ENCODE measurements at places on chromosomes 4 and X.

DNA sequence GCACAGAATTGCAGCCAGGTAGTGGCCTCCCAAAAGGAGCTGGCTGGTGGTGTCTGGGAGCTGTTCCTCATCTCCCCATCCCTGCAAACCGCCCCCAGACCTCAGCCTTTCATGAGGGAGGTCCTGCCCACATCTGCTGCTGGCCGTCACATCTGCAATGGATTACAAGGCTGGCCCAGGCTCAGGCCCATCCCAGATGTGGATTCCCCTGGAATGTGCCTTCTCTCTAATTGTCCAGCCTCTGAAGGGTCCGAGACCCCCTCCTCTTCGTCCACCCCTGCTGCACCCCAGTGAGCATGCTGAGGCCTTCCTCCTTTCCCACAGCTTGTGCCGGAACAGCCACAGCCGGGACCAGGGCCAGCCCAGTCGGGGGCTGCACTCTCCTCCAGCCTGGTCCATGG, 115.0 kb upstream of the NALF2 start:
- no peak for DNase-seq

DNA sequence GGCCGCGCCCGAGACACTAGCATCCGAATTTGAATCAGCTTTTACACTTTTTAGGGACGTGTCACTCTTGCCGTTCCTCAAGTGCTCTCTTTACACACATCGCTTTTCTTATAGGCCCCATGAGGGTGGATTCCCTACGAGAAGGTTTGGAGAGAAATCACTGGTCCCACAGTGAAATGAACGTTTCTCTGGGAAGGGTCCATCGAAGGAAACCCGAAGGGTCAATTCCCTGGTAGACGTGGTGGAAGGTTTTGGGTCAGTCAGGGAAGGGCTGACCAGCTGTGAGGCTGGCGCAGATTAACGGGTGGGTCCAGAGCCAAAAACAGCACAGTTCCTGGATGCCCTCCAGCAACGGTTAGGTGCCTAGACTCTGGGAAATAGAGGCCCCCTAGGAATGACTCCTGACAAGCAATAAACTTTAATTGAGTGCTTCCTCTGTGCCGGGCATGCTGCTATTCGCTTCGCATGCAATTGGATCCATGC, 35.9 kb downstream of the ETDC start:
- no peak for DNase-seq

GRCh38 chrX:109710181-109710580, 22.9 kb downstream of the ACSL4 start:
- no peak for DNase-seq

DNA sequence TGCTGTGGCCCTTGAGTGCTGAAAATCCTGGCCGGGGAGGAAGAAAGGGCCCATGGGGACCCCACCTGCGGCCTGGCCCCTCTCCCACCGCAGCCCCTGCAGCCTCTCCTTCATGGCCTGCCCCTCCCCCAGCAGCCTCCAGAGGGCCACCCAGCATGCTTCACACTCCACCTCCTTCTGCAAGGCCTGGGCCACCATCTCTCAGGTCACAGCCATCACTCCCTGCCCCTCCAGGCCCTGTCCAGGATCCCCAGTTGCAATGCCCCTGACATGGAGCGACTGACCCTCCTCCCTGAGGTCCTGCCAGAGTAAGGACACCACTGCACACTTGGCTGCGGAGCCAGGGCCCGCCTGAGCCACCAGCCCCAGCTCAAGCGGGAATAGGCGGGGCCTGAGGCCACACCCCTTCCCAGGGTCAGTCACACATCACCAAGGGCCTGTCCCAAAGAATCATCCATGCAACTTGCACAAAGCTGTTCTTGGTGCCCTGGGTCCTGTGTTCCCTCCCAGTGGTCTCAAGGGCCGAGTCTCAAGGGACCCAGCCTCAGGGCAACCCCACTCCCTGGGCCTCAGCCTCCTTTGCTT, 32.9 kb downstream of the CCNQ start:
- DNase-seq: no peak

DNA sequence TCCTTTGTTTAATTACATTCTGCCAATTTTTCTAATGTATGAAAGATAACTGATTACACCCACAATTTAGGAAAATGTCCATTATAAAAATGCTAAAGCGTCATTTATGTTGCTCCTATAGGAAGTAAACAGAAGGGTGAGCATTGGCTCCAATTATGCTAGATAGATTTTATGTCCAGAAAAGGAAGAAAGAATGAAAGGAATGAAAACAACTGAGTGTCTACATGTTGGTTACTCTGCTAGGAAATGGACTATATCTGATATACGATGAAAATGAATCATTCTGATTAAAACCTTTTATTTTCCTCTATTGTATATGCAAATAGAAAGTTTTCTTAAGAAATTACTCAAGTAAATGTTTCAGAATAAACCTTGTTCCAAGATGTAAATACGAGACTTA, 1.6 kb downstream of the ENAM start:
- no peak for DNase-seq

DNA sequence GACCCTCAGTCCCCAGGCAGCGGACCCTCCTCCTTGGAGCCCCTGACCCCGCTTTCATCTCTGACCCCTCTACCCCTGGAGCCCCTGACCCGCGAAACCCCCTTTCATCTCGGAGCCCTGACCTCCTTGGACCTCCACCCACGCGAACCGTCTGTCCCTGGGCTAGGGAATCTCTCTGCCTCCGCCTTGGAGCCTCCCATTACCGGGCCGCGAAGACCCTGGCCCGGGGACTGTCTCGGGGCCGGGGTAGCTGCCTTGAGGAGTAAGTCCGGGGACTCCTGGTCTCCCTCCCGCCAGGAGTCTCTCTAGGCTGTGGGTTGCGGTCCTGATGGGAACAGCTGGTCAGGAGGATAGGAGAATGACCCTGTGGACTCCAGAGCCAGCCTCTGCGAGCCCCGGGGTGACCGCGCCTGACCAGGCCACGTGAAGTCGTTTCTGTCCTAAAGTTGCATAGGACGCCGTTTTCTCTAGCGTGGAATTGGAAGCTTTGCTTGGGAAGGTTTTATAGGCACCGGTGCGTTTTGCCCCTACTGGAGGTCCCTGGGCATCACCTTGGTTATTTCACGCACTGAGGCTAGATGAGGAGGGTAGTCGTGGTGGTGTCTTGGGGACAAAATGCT, 824 bp downstream of the TBC1D14 start:
- DNase-seq: no peak

DNA sequence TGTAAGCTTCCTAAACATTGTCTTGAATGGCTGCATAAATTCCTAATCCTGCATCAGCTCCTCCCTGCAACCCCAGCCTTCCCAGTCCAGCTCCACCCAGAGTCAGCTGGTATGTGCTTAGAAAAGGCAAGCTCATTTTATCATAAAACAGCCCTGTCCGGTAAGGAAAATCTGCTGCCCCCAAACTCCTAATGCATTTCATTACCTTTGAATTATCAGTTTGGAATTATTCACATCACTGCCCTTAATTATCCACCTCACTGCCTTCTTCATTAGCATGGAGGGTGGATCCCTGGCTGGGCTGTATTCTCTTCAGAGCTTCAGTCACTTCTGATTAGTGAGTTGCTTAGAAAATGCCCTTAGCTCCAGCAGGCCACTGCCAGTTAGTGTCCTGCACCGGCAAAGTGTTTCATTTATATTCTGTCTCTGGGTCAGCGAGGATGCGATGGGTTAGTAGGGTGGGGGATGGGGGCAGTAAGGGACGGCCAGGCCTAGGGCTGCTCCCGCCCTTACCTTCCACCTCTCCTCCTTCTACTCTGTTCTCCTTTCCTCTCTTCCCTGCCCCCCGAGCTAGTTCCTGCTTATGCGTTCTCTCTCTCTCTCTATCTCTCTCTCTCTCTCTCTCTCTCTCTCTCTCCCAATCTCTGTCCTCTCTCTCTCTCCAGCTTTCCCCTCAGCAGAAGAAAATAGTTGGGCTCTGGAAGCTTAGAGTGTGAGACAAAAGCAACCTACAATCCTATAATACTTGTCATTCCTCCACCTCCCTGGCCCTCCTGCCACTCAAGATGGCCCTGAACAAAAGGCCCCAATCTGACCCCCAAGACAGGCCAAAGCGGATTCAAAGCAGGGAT, 174.8 kb upstream of the KLF3 start:
- DNase-seq: no peak

GRCh38 chrX:142503967-142504643, 299.0 kb upstream of the MAGEC2 start:
- DNase-seq: no peak

DNA sequence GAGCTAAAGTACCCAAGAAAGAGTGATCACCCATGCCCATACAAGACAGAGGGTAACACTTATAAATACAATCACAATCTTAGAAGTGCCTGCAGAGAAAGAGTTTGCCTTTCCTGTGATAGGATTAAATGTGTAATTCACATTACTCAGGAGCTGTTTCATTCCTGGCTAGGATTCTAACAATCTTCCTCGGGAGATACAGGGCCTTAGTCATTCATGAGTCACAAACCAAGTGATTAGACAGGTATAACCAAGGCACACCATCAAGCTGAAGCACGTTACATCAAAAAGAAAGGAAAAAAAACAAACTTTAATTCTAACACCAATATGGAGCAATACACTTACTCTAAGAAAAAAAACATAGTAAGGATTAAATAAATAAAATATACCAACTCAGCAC, 14.9 kb downstream of the ABCG2 start:
- DNase-seq: no peak

- DNase-seq: no peak
Measured at GRCh38 chrX:30635630-30636029, 17.6 kb upstream of the GK start.

- DNase-seq: no peak
Measured at GRCh38 chr4:186225848-186226247, 1.5 kb upstream of the KLKB1 start.

DNA sequence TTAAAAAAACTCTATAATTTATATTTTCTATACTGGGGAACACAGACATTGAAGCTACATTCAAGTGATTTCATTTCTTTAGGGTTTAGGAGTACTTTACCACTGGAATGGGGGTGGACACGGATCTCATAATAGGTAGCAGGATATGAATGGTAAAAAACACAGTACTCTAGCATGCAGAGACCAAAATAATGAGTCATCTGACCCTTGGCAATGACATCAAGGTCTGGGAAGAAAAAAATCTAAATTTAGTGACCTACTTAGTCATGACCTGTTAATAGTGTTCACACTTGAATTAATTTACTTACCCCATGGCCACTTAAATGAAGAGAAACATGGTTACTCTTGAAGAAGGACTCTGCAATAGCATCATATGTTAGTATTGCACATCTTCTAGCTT, 187.9 kb downstream of the EPHA5 start:
- no peak for DNase-seq

GRCh38 chrX:7314425-7314824, 166.5 kb upstream of the PUDP start:
- DNase-seq: no peak

- no peak for DNase-seq
Measured at GRCh38 chrX:139532834-139533233, 2.3 kb downstream of the F9 start.

DNA sequence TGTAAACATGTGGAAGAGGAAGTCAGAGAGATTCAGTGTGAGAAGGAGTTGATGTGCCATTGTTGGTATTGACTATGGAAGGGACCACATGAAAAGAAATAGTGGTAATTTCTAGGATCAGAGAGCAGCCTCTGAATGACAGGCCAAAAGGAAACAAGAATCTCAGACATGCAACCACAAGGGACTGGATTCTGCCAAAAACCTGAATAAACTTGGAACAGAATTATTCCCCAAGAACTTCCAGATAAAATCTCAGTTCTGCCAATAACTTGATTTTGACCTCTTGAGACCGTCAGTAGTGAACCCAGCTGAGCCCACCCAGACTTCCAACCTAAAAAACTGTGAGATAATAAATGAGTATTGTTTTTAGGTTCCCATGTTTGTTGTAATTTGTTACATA, 653.6 kb upstream of the NR3C2 start:
- no peak for DNase-seq

DNA sequence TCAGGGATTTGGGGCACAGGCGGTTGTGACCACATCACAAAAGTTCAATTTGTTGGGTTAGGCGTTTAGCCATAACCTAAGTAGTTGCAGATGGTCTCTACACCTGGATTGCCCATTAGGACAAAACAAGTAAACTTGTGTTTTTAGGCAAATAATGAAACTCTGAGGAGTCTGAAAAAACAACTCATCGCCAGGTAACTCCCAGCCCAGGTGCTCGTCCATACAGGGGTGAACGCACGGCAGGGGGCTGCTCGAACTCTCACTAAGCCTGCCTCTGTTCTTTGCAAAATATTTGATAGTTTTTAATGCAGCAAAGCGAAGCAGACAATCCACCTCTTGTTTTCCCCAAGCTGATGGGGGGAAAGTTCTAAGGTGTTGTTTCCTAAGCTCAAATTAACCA, 559 bp upstream of the RHOH start:
- no peak for DNase-seq

- DNase-seq: no peak
Measured at GRCh38 chr4:83276299-83277040, 8.1 kb downstream of the COQ2 start.

DNA sequence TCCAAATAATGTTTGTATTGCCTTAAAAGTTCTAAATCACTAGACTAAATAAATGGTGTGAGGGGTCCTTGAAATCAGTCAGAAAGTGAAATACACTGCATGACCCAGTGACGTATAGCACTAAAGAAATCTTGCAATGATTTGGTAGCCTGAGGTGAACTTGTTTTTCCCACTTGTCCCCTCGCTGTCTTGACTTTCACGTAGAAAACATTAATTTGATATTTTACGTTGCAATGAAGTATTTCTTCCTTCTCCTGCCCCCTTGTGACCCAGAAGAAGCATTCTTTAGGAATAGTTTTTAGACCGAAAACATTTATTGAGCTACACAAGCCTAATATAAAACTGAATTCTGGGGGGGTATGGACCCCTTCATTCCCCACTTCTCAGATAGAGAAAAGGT, 3.7 kb downstream of the KLB start:
- DNase-seq: no peak

- no peak for DNase-seq
Measured at GRCh38 chr4:107862658-107863057, 37.9 kb downstream of the SGMS2 start.

DNA sequence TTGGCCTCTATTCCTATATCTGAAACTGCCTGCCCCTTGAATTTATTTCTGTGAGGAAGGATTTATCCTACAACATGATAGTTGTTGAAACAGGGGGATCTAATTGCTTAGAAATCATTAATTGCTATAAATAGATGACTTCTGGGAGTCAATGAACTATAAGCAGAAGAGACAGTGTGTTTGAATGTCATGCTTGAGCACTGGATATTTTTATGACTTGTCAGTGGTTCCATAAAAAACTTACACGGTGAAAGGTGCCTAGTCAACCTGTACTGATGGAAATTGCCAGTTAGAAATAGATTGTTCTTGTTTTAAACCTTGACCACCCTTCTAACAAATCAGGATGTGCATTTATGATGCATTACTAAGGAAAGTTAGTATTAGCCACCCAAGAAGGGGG, 306.9 kb upstream of the PPARGC1A start:
- no peak for DNase-seq

All from stimulated activated naive CD4-positive, alpha-beta T cell treated with Interleukin-2 at 50 U/mL for 16 hours (primary cell).